Stimulated activated effector memory CD8-positive, alpha-beta T cell treated with anti-CD3 and anti-CD28 coated beads, Interleukin-12 subunit alpha, Interleukin-12 subunit beta, amount 100 ng/mL, for 72 hours (primary cell): ENCODE measurements at places on chromosomes 5 and 9.

GRCh38 chr9:121138973-121139372, 62.7 kb downstream of the RAB14 start:
- no peak for DNase-seq

DNA sequence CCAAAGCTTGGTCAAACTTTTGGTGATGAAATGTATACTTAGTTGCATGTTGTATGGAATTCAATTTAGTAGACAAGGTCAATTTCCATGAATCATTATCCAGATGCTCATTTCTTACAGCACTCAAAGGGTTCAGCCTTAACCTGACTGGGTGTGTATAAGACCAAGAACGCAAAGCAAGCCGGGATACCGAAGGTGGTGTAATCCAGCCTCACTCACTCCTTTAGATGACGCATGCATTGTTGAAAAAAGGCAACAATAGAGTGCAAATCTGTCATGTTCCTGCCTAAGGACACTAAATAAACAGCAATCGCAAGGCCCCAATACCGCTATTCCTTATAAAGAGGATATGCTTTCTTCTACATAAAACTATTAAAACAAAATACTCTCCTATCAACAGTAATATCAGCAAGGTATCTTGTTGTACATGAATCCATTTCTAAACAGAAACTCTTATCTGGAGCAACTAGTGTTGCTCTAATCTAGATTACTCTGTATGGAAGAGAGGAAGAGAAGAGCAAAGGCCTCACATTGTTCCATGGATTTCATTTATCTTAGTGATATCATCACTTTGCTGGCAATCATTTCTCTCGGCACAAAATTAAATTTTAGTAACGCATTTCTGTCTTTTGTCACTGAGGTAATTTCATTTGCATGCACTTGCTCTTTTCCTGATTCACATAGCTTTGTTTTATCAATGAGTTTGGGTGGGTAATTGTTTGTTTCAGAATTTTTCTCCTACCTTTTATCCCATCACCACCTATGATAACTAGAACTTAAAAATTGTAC, 96.2 kb downstream of the PLK2 start:
- DNase-seq: no peak

- DNase-seq: no peak
Observed at GRCh38 chr9:81394881-81395675, 294.3 kb downstream of the TLE1 start.

DNA sequence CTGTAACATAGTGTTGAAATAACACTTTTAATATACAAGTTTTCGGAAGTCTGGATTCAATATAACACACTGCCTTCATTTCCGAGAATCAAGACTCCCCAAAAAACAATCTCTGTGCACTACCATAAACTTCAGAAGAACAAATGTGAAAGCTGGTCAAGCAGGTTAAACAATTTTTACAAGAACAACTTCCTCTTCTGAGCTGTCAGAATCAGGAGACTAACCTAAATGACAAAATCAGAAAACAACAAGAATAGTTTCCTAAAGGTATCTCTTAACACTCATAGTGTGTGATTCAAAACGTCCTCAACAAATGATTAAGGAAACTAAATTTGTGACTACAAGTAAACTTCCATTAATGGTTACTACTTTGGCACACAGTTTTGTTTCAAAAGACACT, 11.6 kb downstream of the C9orf72 start:
- no peak for DNase-seq

GRCh38 chr5:94245608-94246007, 372.8 kb downstream of the KIAA0825 start:
- DNase-seq: no peak

- DNase-seq: no peak
Observed at GRCh38 chr5:68592351-68592750, 376.8 kb downstream of the PIK3R1 start.

DNA sequence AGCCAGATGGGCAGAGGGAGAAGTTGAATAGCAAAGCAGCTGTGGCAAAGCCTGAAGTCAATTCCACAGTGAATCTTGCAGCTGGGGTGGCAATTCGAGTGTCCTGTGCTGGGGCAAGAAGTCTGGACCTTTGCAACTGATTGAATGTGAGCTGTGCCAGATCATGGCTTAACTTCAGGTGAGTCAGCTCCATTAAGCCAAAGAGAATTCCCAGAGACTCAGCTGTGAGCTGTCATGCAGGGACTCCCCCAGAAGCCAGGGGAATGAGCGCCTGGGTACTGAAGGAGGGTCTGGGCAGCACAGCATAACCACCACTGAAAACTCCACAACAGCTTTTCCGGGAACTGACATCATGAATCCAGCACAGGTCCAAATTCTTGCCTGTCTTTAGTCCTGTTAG, 153.5 kb upstream of the TRPC7 start:
- DNase-seq: no peak

DNA sequence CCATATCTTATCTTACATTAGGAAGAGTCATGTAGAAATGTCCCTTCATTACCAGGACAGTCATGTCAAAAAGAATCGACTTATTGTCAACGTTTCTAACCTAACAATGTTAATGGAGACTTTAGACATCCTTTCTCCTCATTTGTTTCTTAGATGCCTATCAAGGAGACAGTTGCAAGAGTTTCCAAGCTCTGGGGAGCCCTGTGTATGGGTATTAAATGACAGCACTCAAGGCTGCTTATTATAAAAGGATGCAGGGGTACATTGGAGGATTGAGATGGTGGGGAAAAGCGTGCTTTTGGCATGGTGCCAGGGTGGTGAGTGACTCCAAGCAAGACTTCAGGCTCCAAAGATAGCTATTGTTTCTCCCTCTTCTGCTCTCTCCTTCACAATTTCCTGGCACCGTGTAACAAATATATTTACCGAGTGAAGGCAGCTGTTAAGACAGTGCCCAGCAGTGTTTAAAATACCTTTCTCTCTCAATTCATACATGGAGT, 461.3 kb upstream of the CLINT1 start:
- DNase-seq: no peak

DNA sequence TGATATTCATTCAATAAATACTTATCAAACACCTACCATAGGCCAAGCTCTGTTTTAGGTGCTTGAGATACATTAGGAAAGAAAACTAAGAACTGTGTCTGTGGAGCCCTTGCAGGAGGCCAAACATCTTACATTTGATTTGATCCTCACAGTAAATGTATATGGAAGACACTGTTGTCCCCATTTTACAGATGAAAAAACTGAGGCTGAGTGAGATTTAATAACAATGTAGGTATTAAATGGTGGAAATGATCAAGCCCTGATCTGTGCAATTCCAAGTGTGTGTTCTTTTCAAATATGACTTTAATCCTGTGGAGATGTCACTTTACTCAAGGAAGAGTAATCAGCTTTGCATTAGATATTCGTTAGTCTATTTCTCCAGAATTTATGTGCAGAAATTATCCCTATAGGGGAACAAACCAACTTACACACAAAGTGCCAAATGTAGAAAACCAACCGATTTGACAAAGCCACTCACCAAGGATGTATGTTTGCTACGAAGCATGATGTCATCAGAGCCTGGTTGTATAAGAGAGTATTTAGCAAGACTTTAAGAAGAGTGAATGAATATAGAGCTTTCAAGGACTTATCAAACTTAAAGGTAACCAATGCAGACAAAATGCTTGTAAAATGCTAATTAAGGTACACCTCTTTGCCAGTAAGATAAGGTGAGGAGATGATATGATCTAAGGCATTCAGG, 153.9 kb upstream of the NFIB start:
- DNase-seq: no peak

DNA sequence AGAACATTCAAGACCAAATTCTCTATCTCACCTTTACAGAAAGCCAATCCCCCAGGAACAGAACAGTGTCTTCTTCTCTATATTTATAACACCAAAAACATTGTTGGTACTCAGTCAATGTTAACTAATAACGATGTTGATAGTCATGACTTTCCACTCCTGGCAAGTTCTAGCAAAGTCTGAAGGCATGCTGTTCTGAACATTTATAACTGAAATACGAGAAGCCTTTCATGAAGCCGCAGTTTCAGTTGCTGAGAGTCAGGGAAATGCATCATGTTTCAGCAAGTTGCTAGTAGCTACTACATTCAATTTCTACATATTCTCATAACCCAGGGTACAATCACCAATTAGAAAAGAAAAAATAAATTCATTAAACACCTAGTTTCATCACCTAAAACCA, 301.4 kb downstream of the PDE4D start:
- no peak for DNase-seq

- DNase-seq: no peak
Observed at GRCh38 chr9:106921341-106921899, 58.5 kb downstream of the ZNF462 start.

DNA sequence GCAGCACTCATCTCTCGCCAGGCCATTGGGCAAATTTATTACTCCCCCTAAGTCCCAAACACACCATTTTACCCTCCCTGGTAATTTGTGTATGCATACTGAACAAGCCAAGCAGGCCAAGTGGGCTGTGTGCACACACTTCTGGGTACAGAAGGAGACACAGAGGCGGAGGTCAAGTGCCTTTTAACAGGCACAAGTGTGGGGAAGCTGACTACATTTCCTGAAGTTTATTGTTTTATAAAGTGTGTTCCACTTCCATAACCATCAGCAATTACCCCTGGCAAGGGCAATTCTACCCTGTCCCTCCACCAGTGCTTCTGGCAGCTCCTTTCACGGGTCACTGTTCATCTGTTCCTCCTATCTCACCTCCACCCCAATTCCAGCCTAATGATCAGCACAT, 93.9 kb downstream of the SETX start:
- DNase-seq: no peak

DNA sequence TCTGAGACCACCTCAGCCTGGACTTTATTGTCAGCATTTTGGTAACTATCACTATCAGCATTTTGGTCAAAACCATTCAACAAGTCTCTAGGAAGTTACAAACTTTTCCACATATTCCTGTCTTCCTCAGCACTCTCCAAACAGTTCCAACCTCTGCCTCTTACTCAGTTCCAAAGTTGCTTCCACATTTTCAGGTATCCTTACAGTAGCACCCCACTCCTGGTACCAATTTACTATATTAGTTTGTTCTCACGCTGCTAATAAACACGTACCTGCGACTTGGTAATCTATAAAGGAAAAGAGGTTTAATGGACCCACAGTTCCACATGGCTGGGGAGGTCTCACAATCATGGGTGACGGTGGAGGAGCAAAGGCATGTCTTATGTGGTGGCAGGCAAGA, 551.3 kb downstream of the DMRTA1 start:
- DNase-seq: no peak

DNA sequence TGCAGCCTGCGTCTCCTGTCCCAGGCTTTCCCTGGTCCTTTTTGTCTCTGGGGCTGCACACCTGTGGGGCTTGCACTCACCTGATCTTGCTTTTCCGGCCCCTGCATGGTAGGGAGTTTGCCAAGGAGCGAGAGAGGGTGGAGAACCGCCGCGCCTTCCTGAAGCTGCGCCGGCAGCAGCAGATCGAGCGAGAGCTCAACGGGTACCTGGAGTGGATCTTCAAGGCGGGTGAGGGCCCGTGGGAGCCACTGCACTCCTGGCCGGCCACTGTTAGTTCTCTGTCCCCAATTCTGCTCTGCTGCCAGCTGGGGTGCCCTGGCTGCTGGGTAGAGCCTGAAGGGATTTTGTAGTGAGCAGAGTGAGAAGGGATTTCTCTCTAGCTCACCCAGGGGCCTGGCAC, 78.0 kb downstream of the CACNA1B start:
- no peak for DNase-seq

DNA sequence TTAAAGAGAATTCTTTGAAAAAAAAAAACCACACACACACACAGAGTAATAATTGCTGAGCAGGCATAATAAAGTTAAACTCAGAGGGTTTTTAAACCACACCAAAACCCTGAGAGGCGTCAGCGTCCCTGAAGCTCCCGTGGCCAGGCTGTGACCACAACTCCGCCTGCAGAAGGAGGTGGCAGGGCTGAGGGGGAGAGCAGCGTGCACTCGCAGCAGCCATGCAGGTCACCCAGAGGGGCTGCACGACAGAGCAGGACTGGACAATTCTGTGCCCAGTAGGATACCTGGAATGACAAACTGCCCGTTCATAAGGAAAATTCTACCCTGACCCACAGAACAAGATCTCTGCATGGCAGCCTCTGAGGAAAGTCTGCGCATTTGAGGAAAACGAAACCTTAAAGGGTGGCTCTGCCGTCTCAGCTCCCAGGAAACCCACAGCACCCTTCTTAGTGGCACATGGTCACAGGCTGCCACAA, 44.0 kb downstream of the ROR2 start:
- DNase-seq: peak; percentile 78

DNA sequence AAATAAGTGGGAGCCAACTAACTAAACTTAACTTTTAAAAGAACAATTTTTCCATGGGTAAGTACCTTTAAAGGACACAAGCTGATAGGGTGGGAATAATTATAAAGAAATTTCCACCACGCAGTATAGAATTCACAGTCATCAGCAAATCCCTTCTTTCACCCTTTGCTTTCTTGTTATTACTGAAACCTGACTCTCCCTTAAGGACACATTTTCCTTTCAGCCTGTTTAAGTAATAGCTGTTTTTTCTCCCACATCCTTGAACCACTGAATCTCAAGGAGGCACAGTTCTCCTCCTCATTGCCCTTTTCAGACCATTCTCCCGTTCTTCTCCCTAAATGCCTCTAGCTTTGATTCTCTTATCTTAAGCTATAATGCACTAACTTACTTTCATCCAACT, 6.3 kb downstream of the C5orf15 start:
- no peak for DNase-seq

DNA sequence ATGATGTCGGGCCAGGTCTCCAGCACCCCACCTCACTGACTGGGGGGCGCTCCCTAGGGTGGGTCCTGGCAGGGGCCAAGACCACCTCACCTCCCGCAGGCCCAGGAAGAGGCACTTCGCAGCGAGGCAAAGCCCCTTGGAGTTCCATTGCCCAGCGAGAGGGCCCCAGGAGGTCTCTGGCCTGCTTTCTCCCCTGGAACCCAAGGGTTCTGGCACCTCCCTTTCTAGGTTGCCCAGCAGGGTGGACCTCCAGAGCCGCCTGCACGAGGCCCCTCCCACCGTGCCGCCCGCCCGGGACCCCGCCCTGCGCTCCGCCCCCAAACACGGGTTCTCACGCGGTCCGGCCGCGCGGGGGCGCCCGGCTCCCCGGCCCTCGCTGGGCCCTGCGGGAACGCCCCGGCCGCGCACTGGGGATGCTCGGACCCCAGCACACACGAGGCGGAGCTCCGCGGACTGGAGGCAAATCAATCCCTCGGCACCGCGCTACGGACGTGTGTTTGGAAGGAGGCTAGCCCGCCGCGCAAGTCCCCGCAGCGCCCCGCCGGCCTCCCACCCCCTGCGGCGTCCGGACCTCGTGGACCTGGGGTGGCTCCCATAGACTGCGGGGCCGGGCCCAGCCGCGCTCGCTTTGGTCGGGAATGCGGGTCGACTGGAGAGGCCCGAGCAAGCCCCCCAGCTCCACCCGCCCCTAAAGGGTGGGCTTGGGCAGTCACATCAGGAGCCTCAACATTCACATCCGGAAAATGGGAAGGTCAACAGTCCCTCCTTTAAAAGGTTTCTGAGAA, 99.5 kb upstream of the LMX1B start:
- peak; percentile 81 for DNase-seq
